ENCODE measurements at places on chromosomes 16 and 17.

- no peak for DNase-seq
Observed at GRCh38 chr16:29313559-29314048, 92.9 kb downstream of the NPIPB11 start.

DNA sequence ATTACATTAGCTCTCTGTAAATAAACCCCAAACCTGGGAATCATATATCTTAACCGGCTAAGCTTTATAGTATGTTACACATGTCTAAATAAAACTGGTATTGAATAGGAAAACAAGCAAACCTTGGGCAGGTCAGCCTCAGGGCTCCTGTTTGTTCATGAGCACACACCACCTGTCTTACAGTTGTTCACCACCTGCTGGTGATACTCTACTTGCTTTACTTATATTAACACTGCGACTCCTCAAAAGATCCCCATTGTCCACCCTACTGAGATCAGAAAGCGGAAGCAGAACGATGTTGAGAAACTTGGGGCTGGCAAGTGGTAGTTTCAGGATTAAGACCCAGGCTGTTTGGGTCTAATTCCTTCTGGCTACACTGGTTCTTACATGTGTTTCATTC, 16.4 kb downstream of the CDH13 start:
- DNase-seq = peak; percentile 54

GRCh38 chr16:86585821-86586611, 7.7 kb downstream of the FOXL1 start:
- DNase-seq = no peak

- DNase-seq = no peak
Observed at GRCh38 chr16:4679850-4680636, 13.3 kb upstream of the NUDT16L1 start.

GRCh38 chr16:73321853-73322252, 273.9 kb upstream of the ZFHX3 start:
- DNase-seq = no peak

GRCh38 chr17:9101356-9101755, 80.0 kb downstream of the NTN1 start:
- no peak for DNase-seq

GRCh38 chr16:31487071-31487719, 4.3 kb downstream of the SLC5A2 start:
- no peak for DNase-seq

- DNase-seq = no peak
Observed at GRCh38 chr17:43517161-43517560, 29.0 kb downstream of the ETV4 start.

DNA sequence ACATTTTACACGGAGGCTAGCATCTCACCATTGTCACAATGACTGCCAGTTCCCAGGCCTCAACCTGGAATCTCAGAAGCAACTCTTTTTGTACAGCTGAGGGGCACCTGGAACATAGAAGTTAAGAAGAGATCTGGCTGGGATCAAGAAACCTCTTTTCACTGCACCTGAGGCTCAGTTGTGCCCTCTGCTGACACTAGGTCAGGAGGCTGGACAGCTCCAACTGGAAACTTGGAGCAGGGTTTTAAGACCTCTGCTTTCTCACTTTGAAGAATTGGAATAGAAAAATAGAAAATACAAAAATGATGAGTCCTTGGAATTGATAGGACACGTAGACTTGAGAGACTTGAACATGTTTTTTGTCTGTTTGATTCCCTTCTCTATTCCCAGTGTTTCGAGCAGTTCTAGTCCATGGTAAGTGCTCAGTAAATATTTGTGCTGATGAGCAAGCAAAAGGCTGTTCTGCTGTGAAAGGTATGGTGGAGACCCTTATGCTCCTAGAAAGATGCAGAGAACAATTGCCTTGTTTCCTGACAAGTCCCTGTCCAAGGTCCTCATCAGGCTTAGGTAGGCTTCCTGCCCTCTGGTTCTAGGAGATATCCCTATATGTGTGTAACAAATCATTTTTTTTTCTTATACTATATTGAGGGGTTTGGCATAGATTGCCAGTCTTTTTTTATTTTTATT, 13.6 kb upstream of the PPM1D start:
- DNase-seq = peak; percentile 82
